Dermis microvascular lymphatic vessel endothelial cell (primary cell): ENCODE measurements at places on chromosomes 3 and 15. TPM values are rescaled to one million over a fixed set of nuclear protein-coding genes. Genes with fewer than 3 reads are reported as not detected.

The KNL1 gene
- 5.1 and 14.2 TPM in 2 replicates for total RNA-seq

The BFSP2 gene
- total RNA-seq: not detected in 2 replicates

The GCHFR gene
- 9.9 and 23.0 TPM in 2 replicates for total RNA-seq

The HAPLN3 gene
- total RNA-seq: 64.8 and 119 TPM in 2 replicates
